ENCODE measurements at places on chromosomes 11 and 22.

DNA sequence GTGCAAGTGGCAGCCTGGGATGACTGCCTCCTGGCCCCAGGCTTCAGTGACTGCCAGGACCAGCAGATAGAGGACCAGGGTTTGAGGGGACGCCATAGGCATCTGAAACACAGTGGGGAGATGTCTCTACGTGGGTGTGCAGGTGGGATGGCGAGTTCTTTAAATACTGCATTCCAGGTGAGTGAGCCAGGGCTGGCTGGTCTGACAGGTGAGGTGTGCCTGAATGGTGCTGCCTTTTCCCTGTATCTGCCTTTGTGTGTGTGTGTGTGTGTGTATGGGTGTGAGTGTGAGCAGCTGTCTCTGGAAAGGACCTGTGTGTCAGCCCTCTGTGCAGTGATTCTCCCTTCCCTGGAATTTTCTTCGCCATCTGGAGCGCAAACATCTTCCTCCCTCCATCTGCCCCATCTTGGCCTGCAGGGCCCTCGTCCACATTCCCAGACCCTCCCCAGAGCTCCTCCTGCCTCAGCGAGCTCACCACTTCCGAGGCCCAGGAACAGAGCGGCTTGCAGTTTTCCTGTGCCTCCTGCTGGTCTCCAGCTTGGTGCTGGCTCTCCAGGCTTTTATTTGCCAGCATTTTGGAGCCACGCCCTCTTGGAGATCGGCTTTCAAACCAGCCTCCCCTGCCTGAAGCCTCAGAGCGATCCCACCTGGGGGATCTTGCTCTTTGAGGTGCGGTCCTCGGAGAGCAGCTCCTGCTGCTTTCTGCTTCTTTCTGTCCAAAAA is at the start of gene GPHA2:
Gene GPHA2, minus strand, starts transcription at position 535 of the 723 bp plus-strand sequence. Its CDS starts 433 bp downstream, at position 102.
- no peak for DNase-seq

- DNase-seq = no peak
These were observed 18.7 kb downstream of the POU2AF1 start for GRCh38 chr11:111360150-111361043.

- DNase-seq = no peak
These were observed 121.6 kb downstream of the CASP12 start for GRCh38 chr11:104776501-104777170.

DNA sequence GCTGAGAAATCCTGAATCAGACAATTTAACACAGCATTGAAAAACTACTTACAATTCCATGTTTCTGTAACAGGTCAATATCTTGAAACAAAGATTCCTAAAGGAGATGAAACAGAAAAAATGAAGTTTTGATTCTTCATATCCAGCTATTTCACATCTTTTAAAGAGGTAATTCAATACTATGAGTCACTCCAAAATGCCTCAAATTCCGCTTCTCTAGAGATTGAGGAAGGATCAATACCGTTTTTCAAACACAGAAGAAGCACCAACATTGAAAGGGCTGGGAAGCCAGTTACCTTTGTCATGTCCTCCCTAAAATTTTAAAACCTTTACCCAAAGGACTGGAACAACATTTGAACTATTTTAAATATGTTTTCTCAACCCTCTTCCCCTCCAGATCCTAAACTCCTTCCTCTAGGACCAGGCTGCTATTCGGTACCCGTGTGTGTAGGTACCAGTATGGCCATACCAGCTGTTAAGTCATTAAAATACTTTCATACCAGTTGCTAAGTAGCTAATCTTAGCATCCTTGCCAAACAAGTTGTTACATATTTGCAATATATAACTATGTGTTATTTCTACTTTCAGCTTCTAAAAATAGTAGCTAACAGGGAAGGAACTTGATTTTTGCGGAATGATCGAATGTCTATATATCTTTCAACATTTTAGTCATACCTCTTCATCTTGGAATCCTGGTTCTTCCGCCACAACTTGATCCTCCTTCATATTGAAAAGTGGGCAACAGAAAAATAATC is 2.3 kb downstream of the DMC1 start:
- no peak for DNase-seq

GRCh38 chr11:111954154-111954553 is 17.0 kb downstream of the DIXDC1 start:
- DNase-seq = no peak

DNA sequence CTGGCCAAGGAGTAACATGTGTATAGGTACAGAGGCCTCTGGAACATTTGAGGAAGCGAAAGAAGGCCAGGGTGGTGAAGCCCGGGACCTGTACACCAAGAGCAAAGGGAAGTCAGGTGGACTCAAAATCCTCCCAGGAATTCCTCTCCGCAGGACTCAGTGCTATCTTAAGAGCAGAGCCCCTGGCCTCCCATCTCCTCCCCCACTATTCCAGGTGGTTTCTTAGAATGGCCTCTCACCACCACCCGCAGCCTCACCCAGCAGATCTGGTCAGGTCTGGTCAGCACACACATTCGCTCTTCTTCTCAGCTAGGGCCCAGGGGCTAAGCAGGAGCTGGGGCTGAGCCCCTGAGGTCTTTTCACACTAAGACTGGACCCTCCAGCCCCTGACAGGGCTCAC is 59.1 kb downstream of the SCGB1A1 start:
- DNase-seq = no peak

DNA sequence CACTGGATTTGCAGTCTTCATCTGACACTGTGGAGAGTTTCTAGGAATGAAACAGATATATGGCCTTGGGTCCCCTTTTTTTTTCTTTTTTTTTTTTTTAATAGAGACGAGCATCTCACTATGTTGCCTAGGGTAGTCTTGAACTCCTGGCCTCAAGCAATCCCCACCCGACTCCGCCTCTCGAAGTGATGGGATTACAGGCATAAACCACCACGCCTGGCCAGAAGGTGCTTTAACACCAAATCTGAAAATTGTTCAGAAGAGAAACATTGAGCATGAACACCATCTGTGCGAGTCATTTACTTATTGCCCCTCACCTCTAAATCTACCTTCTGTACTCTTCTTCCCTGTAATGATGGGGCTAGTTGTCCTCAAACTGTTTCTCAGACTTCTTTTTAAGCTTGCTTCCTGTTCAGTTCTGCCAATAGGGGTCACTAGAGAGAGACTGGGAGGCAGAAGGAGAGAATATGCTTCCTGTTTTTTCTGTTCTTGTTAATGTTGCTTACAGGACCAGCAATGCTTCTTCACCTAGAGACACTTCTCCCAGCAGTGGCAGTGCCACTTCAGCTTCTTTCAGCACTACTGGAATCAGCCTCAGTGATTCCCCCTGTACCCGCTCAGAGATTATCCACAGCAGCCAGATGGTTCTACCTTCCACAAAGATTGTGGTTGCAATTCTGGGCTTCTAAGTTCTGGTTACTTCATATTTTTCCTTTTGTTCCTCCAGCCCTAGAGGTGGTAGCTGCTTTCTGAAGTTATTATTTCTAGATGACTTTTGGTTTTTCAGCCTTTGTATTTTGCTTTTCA is 20.8 kb upstream of the ZBED5 start:
- DNase-seq = no peak

DNA sequence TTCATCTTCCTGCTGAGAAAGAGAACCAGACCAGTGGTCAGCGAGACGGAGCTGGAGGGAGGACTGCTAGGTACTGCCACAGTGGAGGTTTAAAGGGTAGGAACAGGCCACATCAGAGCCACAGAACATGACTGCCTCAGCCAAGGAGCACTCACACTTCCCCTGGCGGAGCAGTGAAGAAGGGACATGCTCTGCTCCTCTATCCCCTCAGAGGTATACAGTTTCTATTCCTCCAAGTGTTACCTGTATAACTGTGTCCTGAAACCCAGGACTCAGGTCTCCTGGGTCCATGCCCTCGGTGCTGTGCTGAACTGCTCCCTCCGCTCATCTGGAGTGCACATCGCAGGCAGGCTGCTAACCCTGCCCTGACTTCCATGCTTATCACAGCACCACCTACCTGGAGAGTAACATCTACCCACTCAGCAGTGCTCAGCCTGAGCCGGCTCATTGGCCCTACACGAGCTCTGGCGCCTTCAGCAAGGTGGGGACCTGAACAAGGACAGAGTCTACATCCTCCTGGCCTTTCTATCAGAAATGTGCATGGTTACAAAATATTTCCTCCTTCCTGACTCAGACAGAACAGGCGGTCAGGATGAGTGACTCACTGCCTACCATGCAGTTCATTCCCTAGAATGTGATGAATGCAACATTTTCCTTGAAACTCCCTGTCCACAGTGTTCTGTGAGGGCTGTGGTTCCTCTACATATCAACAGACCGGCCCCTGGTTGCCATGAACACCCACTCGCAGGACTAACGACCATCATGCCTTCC is 52.9 kb downstream of the C11orf58 start:
- no peak for DNase-seq

DNA sequence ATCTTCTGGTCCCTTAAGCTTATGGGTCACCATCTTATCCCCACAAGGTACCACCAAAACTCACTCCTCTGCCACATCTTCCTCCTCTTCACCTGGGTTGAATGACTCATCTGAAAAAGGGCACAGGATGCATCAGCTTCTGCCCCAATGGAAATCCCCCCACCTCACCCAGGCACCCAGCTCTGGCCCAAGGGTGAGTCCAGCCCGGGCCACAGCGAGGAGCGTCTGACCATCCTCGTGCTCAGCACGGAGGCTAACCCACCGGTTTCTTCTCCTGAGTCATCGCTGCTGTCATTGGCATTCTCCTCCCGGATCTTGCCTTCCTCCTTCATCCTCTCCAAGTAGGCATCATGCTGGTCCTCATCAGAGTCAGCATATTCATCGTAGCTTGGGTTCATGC is 5.3 kb upstream of the TNKS1BP1 start:
- DNase-seq = no peak

- DNase-seq = no peak
These were observed 49.1 kb downstream of the RCN1 start for GRCh38 chr11:32139896-32140520.

- no peak for DNase-seq
These were observed 32.1 kb upstream of the PRODH start for GRCh38 chr22:18968011-18968749.

DNA sequence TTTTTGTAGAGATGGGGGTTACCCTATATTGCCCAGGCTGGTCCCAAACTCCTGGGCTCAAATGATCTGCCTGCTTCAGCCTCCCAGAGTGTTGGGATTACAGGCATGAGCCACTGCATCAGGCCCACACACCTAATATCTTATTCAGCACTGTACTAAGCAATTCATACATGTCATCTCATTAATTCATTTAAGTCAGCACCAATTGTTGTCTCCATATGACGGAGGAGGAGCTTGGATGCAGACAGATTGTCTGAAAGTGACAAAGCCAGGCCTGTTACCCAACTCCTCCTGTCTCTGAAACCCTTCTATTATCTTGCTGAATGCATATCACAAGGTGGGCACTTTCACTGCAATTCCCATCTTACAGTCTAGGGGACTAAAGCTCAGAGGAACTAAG is 57.5 kb upstream of the ALX4 start:
- no peak for DNase-seq

- no peak for DNase-seq
These were observed 1288.6 kb upstream of the CNTN5 start for GRCh38 chr11:97732011-97732632.

- peak; percentile 73 for DNase-seq
These were observed 817 bp downstream of the RELT start for GRCh38 chr11:73376803-73377629.

- DNase-seq = no peak
These were observed 6.7 kb downstream of the SLC25A18 start for GRCh38 chr22:17569971-17570511.

DNA sequence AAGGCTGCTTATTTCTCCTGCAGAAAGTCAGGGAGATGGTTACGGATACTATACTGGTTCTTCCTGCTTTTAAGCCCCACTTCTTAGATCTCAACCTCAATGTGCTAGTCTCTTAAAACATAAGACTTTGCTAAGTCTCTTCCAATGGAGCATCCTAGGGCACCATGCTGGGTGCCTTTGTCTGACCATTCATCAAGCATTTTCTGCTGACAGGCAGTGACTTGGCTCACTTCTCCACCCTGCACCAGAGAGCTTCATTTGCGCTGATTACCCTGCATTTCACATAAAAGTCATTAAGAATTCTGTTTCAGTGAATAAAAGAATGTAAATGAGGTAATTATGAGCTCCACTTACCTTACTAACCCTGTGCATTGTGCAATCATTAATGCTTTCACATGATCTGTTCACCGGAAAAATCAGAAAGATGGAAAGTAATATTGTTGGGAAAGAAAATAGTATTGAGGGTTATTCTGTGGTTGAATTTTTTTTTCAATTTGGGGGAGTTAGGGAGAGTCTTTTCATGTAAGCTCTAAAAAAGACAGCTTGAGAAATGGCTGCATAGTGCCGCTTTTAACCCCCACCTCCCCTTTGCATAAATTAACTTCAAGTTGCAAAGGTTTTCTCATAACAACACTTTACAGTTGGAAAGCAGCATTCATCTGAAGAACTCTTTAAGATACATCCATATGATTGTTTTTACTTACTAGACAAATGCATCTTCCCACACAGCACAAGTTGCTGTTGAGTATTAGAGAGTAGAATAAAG is 677.3 kb upstream of the KIRREL3 start:
- no peak for DNase-seq

DNA sequence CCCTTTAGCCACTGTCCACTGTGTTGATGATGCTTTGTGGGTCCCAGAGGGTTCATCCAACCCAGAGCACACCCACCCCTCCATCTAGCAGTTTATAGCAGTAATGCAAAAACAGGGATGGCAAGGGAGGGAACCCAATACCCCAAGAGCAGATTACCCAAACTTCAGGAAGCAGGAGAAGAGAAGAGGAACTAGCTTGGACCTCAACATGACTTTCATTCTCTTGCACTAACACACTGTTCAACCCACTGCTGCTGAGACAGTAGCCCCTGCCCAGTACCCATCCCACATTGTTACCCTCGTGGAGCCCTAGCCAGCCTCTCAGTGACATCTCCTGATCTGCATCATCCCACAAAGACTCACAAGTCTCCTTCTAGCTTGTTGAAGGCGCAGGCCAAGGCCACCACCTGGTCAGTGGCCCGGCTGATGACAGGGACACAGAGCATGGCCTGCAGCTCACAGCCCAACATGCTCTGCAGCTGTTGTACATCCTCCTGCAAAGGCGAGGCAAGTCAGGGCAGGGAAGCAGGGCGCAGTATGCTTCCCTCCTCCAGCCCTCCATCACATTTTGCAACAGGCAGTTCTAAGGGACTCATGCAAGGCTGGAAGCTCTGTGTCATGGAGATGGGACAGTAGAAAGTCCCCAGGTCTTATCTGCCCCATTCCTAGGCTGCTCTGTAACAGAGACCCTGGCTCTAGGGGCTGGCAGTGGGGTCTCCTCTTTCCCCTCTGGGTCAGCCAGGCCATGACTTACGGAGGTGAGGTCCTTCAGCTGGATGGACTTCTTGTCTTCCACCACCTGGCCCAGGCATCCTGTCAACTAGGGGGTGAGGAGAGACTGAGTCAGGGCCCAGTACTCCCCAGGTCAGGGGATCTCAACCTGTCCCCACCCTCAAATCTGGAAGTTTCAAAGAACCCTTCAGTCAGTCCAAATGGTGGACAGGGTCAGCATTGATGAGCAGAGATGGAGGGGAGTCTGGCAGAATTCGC is 85.5 kb downstream of the PDE2A start:
- no peak for DNase-seq

GRCh38 chr11:100328626-100329340 is 358.3 kb upstream of the ARHGAP42 start:
- DNase-seq = no peak

All from sciatic nerve (tissue), 2 donors.